ENCODE measurements at places on chromosomes 12 and 14.

DNA sequence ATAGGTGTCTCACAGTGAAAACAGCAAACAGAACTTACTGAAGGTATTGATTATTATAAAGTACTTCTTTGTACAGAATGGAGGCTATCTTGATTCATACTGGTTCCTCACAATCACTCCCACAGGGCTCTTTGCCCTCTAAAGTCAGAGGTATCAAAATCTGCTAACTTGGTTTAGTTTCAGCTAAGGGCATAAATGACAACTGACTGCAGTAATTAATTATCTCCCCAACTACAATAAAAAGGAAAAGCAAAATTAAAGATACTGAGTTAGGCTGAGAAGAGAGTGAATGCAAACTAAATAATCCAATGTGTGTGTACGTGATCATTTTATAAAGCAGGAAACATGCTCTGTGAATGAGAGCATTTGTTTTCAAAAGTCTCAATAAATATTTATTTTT lies 338.7 kb downstream of the ACSS3 start:
- no peak for DNase-seq

DNA sequence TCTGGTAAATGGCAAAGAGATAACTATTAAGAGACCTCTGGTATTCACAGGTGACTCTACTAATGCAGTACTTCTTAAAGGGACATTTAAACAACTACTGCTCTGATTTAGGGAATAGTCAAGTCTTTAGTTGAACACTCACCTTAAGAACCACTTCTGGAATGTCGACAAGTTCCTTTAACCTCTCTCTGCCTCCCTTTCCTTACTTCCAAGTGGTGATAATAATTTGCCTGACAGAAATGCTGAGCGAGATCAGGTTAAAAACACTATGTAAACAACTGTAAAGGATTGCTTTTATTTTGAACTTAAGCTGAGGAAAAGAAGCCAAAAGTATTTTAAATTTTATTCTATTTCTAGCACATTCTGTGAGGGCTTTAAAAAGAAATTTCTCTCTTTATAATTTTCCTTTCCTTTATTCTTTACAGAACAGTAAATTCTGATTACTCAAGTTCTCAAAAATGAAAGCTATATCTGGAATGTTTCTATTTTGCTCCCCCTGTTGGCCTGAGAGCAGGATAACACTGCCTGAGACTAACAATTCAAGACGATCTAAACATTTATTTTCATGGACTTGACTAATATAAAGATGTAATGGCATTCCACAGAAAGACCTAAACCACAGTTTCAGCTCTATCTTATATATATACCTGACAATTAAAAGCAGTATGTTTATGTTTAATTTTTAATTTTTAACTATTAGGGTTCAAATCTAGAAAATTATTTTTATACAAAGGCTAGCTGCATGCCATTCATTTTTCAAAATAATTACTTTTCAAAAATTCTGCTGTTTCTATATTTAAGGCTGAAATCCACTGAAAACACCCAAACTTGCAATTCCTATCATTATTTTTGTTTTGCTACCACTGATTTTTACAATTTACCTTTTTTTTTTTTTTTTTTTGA lies 29.2 kb downstream of the ZCCHC8 start:
- DNase-seq, result peak; percentile 68

DNA sequence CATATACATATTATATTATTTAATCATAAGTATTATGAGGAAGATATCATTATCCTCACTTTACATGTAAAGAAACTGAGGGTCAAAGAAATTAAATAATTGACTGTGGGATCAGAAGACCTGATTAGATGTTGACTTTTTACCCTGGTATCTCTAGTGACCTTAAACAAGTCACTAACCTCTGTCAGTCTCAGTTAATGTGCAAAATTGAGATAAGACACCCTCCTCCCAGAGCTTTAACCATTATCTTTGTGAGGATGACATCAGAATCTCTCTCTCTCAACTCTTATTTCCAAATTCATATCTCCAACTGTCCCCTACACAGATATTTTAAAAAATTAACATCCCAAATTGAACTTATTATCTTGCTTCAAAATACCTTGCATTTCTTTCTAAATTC lies 177.8 kb downstream of the KLHL28 start:
- DNase-seq, result no peak

- no peak for DNase-seq
These were observed 227.3 kb downstream of the DPF3 start for GRCh38 chr14:72666610-72667009.

DNA sequence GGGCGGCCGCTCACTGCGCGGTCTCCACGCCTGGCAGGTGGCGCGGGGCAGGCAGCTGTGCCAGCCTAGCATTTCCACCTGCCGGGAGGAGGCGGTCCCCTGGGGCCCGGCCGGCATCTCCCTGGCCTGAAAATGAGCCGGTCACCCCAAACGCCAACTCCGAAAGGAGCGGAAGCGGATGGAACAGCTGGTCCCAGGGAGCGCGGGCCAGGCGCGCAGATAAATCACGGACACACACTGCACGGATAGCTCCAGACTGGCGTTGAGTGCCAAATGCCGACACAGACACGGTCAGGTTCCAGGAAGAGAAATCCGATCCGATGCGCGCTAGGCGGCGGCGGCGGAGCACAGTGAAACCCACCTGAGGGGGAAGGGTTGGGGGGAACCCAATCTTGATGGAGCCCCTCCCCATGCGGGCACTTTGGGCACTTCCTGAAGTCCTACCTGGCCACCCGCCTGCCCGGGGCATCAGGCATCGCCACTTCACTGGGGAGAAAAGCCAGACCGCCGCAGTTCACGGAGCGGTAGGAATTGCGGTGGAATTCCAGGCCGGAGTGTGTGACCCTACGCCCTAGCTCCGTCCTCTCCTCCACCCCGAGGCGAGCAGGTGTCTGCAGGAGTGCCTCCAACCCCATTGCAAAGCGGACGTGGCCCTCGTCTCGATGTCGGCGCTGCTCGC lies 624 bp upstream of the PLEKHD1 start:
- DNase-seq, result no peak

GRCh38 chr12:96892104-96892503 lies 15.0 kb upstream of the NEDD1 start:
- DNase-seq, result no peak

DNA sequence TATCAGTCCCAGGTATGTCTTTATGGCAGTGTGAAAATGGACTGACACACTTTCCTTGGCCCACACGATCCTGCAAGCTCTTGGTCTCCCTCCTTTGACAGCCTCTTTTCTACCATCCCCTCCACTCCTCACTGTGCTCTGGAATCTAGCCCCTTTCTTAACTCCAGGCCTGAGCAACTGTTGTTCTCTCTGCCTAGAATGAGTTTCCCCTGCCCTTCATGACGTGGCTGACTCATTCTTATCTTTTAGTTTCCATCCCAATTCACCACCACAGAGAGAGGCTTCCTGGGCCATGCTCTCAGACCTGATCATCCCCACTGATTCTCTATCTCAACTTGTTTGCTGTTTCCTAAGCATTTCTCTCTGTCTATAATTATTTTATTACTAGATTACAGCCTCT lies 157.4 kb upstream of the HMGA2 start:
- no peak for DNase-seq

DNA sequence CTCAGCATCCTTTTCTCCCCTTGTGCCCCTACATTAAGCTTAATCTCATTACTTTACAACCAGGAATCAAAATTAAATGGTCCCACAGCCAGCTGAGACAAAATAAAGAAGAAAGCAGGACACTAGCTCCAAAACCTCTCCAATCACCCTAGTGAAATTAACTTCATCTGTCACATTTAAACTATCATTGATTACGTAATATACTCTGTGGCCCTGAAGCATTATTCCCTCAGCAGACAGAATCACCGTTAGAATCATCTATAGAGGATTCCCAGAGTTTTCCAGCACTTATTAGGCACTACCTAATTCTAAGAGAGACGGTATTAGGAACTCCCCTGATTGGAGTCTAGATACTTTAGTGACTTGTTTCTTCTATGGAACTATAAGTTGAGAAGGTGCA lies at the start of gene OR4K17:
TSS of gene OR4K17 (plus strand) at position 302 of the 400 bp plus-strand sequence. CDS start 6,761 bp downstream, outside the sequence.
- no peak for DNase-seq

GRCh38 chr14:96905825-96906224 lies 108.6 kb downstream of the VRK1 start:
- DNase-seq, result peak; percentile 5

DNA sequence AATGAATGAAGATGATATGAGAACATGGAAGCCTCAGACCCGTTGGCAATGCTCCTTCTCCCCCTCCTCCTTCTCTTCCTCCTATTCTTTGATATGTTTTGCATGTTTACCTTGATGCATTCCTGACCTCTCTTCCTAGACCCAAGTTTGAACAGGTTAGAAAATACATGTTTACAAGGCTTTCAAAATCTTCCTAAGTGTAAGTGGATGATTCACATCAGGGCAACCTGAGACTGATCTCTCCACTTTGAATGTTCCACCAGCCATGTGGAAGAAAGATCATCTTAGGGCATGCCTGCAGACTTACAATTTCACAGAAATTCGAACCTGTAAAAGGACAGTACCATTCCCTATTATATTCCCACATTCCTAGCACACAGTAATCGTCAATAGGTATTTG lies 18.0 kb upstream of the LDHB start:
- no peak for DNase-seq

DNA sequence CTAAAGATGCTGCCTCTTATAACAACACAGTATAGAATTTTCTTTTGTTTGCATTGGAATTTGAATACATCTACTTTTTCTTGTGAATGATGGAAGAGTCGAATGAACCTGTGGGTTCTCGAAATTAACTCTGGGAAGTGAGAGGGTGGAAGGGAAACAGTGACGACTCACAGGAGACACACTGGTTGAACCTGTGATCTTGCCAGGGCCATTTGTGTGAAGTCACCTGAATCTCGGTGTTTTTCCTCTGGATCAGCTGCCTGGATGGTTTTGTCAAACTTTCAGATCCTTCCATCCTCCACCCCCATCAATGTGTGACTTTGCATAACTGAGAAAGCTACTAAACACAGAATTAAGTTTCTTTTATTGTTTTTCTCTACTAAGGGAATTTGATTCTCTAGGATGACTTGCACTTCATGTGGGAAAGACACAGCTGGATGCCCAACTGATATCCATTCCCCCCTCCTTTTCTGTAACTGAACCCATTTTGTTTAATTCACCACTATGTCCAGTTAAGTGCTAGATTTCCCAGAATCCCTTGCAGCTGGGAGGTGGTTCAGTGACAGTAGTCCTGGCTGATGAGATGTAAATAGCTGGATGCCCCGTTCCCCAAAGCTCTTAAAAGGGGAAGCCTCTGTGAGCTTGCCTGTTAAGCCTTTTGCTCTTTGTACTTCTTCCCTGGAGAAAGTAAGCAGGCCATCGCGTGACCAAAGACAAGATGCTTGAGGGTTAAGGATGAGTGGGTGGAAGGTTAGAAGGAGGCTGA lies 6.3 kb downstream of the PPFIBP1 start:
- DNase-seq, result no peak

DNA sequence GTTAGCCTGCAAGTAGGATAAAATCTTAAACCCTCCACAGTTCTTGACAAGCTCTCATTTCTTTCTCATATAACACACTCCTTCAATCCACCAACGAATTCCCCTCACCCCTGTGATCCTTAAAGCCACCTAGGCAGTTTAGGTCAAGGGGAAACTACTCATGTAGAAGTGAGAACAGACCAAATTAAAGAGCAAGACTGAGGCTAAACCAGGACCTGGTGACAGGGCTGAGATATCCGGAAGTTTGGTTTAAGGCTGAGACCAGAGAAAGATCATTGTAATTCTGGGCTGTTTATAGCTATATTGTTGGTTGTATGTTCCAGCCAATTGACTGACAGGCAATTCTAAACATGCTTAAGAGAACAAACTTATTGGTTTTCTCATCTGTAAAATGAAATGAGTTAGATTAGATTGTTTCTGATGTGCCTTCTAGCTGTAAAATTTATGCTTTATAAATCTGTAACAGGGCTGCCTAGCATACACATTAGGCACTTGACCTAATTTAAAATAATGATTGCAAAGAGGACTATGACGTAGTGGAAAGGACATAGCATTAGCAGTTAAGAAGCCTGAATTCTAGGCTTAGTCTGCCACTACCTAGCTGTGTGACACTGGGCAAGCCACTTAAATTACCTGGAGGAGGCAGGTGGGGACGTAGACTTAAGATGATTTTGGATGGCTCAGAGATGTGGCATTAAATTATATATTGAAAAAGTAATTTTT lies 53.9 kb upstream of the PTGR2 start:
- DNase-seq, result no peak

DNA sequence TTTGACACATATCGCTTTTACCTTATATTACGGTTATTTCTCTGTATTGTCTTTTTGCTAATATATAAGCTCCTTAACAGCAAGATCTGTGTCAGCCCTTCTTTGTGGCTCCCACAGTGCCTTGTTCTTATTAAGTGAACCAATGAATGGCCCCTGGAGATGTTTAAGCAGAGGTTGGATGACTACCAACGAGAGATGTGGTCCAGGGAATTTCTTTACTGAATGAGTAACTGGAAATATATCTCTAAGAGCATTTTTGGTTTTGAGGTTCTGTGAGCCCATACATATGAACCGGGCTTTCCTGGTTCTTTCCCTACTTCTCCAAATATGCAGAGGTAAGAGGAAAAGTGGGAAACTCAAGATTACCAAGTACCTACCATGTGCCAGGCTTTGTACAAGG lies 23.5 kb downstream of the CALCOCO1 start:
- DNase-seq, result peak; percentile 46

DNA sequence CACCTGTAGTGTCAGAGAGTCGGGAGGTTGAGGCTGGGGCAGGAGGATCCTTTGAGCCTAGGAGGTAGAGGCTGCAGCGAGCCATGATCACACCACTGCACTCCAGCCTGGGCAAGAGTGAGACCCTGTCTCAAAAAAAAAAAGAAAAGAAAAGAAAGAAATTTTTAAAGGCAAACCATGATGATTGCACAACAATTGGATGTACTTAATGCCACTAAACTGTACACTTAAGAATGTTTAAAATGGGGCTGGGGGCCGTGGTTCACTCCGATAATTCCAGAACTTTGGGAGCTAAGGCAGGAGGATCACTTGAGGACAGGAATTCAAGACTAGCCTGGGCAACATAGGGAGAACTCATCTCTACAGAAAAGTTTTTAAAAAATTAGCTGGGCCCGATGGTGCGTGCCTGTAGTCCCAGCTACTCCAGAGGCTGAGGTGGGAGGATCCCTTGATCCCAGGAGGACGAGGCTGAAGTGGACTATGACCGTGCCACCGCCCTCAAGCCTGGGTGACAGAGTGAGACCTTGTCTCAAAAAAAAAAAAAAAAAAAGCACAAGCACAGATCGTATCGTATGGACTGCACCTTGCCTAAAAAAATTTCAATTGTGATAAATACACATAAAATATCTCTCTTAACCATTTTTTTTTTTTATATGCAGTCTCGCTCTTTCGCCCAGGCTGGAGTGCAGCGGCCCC lies 32.7 kb downstream of the JAG2 start:
- DNase-seq, result no peak

GRCh38 chr12:9951026-9951675 lies 19.0 kb upstream of the CLEC2A start:
- DNase-seq, result no peak

GRCh38 chr12:109893261-109893995 lies 6.6 kb upstream of the TCHP start:
- no peak for DNase-seq

- DNase-seq, result peak; percentile 56
These were observed 54.0 kb downstream of the ZNF641 start for GRCh38 chr12:48296586-48297282.
